Stimulated activated CD8-positive, alpha-beta memory T cell treated with anti-CD3 and anti-CD28 coated beads, Interleukin-15, amount 100 ng/mL, for 4 hours (primary cell): ENCODE measurements at places on chromosomes 7 and 10.

GRCh38 chr7:143512488-143513340, 35.0 kb downstream of the TAS2R41 start:
- DNase-seq = no peak

- no peak for DNase-seq
Measured at GRCh38 chr10:60707841-60708240, 70.4 kb upstream of the CDK1 start.

DNA sequence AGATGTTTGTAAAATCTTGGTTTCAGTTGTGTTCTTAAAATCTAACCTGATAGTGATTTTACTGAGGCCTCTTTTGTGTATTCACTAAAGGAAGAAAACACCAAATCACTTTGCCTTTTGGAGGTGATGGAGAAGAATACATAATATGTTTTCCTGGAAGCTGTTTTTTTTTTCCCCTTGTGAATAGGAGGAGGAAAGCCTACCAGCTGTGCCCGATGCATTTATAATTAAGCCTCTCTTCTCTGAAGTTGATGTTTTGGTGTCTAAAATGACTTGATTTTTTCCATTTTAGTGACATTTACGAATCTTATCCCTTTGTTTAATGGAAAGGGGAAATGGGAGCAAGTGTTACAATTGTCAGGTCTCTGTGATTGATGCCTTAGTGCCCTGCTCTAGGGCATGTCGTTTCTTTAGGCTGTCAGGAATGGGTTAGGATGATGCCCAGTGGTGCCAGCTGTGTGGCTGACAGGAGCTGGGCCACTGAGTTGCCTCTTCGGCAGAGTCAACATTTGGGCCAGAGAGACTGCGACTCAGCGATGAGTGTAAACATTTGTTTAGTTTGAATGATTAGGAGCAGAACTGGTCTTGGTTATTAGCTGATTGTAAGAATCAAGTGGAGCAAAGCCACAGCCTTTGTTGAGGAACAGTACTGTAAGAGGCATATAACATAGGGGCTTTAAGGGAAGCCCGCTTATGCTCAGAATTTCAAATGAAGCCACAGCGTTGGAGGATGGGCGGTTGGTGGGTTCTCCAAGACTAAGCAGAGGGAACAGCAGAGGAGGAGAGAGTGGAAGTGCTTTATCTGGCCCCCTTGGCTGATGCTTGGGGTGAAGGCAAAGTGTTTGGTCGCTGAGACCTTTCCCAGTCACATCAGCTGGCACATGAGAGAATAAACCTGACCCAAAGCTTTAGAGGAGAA, 81.6 kb downstream of the CDK14 start:
- no peak for DNase-seq

DNA sequence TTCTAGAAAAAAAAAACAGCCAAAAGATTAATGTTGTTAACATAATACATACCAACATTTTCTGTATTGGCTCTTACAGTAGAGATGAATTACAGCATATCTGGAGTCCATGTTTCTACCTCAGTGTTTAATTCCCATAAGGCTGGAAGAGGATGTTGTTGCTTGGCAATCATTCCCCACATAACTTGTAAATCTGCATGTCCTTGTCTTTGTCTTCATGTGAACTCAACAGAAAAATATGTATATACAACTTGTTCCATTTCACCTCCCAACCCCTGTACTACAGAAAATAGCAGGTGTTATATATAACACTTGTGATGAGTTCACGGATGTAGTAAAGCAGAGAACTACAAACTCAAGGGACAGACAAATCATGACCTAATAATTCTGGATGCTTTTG, 160.9 kb upstream of the SEMA3C start:
- DNase-seq = no peak

DNA sequence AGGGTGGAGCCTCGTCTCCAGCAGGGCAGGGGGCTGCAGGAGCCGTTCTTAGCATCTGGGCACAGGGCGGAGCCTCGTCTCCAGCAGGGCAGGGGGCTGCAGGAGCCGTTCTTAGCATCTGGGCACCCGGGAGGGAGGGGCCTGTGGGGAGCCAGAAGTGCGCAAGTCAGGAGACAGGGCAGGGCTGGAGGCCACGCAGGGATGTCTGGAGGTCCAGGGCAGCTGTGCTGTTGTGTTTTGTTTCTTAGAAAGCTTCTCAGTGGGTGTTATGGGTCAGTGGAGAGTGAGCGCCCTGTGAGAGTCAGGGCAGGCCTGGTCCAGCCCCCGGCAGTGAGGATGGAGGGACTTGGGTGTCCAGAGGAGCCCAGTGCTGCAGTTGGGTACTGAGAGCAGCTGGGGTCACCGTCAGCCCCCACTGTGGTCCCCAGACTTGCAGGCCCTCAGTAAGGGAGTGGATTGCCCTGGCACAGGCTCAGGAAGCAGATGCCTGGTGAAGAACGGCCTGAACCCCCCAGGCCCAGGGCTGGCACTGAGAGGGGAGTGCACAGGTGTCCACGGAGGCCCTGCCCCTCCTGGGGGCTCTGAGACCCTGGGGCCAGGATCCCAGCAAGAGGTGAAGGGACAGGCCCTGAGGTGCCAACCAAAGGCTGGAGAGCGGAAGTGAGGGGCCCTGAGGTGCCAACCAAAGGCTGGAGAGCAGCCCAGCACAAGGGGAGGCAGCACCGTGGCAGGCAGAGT, 29.8 kb downstream of the FAM20C start:
- no peak for DNase-seq

DNA sequence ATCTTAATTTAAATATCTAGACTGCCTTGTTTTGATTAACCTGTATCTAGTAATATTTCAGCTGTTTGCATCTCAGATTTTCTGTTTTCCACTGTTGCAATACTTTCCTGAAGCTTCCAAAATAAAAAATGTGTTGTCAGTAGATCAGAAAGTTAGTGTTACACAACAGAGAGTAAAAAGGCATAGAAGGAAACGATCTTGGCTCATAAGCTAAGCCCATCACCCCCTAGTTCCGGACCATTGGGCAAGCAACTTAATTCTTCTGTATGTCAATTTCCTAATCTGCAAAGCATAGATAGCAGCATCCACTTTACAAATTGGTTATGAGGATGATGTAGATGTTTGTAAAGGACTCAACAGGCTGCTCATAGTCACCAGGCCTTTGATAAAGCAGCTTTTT, 4.4 kb downstream of the PON3 start:
- no peak for DNase-seq

DNA sequence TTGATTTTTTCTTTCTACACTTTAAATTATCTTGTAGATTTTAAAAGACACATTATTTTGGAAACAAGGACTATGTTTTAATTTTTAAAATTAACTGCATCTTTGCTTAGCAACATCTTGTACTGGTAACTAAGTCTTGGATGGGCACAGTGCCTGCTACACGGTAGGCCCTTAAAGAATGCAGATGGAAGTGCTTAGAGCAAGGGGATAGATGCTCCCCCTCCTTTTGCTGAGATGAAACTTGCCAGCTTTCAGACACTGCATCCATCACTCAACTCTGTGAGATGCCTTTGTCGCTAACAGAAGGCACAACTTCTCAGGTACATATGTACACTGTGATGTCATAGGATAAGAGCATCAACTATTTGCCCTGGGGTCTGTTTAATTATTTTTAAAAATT, 103.9 kb downstream of the LRRC18 start:
- no peak for DNase-seq

GRCh38 chr10:132544744-132545658, 7.4 kb downstream of the INPP5A start:
- no peak for DNase-seq

DNA sequence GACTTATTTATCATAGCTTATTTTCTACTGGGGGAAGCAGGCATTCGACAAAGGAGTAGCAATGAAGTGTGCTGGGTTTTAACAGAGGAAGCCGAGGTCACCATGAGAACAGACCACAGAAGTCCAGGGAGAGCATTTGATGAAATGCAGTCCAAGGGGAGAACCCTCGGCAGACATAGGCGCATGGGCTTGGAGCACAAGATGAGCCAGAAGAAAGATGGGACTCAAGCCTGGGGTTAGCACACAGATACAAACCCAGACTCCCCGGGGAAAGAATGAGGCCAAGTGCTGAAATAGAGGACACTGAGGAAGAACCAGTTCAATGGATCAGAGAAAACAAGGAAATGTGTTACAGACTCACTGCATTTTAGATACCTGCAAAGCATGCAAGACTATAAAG, 209.5 kb downstream of the FAM107B start:
- no peak for DNase-seq

GRCh38 chr10:43138757-43139241, 554 bp downstream of the CSGALNACT2 start:
- peak; percentile 30 for DNase-seq

GRCh38 chr7:30428246-30429155, 50.1 kb downstream of the NOD1 start:
- no peak for DNase-seq

DNA sequence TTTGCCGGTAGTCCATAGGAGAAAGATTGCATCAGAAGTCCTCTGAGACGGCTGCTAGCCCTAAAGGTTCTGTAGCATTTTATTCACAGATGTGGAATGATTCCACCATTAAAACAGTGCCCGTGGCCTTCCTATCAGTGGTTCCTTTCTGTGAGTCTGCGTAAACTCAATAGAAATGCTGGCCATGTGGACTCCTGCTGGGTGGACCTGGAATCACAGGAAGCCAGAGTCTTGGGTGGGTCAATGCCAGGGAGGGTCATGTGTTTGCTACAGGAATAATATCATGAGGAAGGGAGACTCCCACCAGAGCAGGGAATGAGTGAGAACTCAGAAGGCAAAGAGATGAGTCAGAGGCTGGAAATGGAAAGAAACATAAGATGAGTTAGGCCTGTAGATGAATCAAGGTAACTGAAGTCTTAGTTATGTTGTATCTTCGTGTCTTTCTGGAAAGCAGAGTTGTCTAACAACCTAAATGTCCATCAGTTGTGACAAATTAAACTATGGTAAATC, 410.4 kb upstream of the AUTS2 start:
- no peak for DNase-seq

GRCh38 chr10:117175215-117175900, 21.9 kb upstream of the KCNK18 start:
- no peak for DNase-seq

DNA sequence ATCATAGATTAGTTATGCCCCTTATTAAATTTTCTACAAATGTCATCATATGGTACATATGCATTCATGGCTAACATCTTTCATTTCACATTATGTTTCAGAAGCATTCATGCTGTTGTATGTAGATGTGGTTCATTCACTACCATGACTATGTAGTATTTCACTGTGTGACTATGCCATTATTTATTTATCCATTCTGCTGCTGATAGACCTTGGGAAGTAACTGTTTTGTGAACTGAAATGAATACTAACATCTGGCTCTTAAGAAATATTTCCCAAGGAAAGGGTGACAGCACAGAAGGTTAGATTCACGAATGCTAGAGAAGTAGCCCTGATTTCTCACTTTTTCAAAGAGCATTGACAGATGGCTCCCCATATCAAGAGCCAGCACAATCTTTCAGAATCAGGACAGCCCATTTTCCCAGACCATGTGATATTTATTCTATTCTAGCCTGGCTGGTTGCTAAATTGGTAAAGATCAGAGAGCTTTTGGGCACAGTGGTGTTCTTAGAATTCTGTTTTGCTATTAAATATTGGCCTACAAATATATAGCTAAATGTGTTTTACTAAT, 157.4 kb downstream of the DYNC1I1 start:
- DNase-seq = no peak

DNA sequence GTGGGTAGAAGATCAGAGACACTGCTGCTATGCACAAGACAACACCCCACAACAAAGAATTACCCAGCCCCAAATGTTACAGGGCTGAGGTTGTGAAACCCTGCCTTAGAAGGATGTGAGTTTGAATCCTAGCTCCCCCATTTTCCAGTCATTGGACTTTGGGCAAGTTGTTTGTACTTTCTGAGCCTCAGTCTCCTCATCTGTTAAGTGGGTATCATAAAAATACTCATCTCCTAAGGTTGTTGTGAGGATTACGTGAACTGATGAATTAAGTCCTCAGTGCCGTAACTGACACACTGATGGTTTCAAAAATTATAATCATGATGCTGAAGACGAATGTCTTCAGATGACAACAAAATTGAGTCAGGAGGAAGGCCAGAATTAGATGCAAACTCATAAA, 30.3 kb downstream of the RHOBTB1 start:
- DNase-seq = no peak

GRCh38 chr7:36735172-36735571, 10.9 kb upstream of the AOAH start:
- no peak for DNase-seq
